ENCODE measurements at places on chromosomes 2 and 18.
A peak's percentile ranks its signal among the peaks of the same experiment; 100 is the strongest.

GRCh38 chr18:693466-694187 lies 18.8 kb downstream of the ENOSF1 start:
- DNase-seq: no peak

DNA sequence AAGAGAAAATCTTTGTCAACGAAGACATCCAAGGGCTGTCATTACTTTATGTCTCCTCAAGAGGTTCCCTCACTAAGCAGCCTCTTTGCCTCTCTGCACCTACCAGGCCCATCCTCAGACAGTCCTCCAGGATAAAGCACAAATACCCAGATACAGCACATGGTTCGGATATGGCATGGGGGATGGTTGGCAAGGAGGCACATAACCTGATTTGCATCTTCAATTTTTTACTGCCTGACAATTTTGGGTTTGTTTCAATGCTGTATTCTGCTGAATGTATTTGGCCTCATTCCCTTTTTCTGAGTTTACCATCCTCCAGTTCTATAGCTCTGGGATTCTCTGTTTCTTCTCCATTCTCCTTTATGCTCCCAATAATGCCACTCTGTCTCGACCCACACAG lies 78.8 kb downstream of the VIT start:
- no peak for DNase-seq

DNA sequence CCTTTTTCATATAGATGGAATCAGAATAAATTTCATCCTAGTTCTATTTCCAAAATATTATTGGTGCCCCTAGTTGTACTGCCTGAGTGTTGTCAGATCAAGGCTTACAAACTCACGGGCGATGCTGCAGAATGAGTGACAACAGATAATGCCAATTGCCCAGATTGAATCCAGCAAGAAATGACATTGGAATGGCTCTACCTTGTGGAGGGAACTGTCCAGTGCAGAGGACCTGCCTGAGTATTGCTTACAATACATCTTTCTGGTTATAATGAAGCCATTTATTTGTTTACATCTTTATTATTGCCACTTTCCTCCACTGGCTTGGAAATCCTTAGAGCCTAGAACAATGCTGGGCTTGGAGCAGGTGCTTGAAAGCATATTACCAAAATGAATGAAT lies 7.8 kb upstream of the IL1R2 start:
- no peak for DNase-seq

- DNase-seq: no peak
Observed at GRCh38 chr2:45739796-45740485, 88.5 kb downstream of the PRKCE start.

DNA sequence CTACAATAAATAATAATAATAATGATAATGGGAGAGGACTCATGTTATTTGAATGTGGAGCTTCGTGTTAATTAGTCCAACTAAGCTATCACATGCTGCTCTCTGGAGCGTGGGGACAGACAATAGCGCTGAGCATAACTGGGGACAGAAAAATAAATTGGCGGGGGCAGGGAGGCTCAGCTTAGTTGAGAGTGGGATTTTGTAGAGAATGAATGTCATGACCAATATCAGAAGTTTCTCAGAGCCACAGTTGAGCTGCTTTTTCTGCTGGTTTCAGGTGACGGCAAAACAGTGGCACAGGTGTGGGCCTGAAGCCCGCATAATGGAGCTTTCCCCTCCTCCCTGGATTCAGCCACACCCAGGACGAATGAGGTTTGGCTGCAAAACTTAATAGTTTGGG lies 111.1 kb upstream of the CAB39 start:
- DNase-seq: no peak

- no peak for DNase-seq
Observed at GRCh38 chr2:38284971-38285370, 92.1 kb downstream of the ATL2 start.

DNA sequence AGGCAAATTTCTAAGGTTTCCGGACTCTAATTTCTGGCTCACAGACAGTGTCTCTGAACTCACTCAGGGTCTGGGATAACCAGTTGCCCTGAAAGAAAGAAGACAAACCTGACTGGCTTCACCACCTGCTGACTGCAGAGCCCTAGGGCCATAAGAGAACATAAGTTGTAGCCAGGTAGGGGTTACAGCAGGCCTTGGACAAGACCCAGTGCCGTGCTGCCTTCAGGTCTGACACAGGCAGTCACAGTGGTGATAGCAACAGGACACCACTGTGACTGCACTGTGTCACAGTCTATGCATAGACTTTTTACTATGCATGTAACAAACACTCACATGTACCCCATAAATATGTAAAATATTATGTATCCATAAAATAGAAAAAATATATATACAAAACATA lies 508.5 kb downstream of the PID1 start:
- no peak for DNase-seq

GRCh38 chr18:3892152-3892551 lies 442.2 kb downstream of the TGIF1 start:
- no peak for DNase-seq

DNA sequence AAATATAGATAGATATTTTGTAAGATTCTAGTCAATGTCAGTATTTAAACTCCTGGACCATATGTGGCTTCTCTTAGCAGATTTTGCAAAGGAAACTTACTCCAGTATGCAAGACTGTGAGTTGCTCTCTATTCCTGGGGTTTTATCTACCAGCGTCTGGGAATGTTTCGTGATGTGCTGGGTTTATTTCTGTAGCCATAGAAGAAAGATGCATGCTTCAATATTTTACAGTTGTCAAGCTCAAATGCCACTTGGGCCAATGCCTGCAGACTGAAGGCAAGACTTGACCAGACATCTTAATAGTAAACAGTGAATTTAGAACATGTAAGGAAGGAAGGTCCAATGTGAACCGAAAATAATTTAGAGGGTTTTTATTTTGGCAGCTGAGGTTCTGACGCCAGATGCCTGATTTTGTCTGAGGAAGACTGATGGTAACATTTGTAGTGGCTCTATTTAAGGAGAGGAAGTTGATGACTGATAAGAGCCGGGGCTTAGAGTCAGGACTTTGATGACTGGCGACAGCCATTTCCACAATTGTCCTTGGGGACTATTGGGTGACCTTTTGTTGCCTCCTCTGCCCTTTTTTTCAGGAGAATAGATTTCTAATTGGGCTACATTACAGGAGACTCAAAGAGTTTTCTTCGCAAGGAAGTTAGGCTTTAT lies 154.3 kb downstream of the RAPGEF4 start:
- no peak for DNase-seq

- DNase-seq: no peak
Observed at GRCh38 chr18:34648269-34648985, 61.7 kb upstream of the DTNA start.

GRCh38 chr2:176096986-176097819 lies 2.4 kb upstream of the HOXD12 start:
- DNase-seq: peak; percentile 37

GRCh38 chr2:239312081-239312511 lies 88.7 kb downstream of the HDAC4 start:
- DNase-seq: no peak

DNA sequence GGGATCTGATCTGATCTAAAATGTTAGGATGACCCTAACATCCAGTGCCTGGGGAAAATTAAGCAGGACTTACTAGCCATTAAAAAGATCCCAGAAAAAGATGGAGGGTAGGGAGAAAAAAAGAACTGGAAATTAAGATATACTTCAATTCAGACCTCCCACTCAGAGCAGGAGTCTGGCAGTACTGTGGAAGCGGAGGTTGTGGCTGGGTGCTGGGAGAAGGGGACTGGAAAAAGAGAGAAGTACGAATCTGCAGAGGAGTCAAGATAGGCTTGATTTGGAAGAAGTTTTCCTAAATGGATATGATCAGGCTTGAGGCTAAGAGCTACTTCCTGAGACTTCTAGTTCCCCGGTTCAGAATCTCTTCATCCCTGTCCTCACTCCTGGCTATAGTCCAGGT lies 33.5 kb upstream of the IHH start:
- DNase-seq: no peak

GRCh38 chr18:9559253-9559652 lies 55.1 kb downstream of the PPP4R1 start:
- DNase-seq: no peak

DNA sequence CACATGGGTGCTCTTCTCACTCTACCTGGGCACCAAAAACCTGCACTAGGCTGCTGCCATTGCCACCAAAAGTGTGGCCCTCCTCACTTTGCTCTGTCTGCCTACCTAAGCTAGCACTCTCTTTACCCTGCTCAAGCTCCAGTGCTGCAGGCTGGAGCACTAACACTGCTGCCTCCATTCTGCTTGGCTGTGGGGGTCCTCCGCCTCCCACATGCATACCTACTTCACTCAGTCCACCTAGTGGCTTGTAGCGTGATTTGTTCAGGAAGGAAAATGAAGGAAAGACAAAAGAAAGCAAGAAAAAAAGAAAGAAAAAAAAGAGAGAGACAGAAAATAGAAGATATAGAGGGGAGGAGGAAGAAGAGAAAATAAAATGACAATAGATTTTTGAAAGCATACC lies 1339.4 kb upstream of the CHAC2 start:
- no peak for DNase-seq

- DNase-seq: no peak
Observed at GRCh38 chr2:74003494-74004211, 18.9 kb downstream of the TET3 start.

GRCh38 chr2:26086155-26086637 lies 52.3 kb downstream of the RAB10 start:
- DNase-seq: no peak

GRCh38 chr2:98869870-98870269 lies 66.2 kb downstream of the CRACDL start:
- DNase-seq: no peak

DNA sequence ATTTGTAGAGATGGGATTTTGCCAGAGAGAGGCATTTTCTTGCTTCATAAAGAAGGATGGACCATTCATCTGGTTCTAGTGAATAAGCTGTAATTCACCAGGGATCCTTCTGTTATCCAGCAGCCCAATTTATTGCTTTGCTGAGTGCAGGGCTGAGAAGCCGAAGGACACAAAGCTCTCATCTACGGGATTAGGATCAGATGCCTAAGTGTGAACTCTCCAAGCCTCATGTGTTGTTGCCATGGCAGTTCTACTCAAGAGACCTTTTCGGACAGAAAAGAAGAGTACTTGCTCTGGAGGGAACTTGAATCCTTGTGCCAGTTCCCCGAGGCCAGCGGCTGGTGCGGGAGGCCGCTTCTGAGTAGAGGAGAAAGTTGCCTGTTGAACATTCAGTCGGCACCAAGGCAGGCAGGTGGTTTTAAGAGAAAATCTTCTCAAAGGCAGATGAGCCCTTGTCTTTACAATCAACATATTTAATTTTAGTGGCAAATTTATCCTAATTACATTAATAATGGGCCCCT lies 38.4 kb upstream of the MBP start:
- DNase-seq: no peak

GRCh38 chr18:3793545-3793944 lies 343.6 kb downstream of the TGIF1 start:
- DNase-seq: no peak

- DNase-seq: no peak
Observed at GRCh38 chr2:233034091-233034882, 1.8 kb downstream of the NEU2 start.

- no peak for DNase-seq
Observed at GRCh38 chr2:20190170-20190569, 34.8 kb downstream of the SDC1 start.

GRCh38 chr2:39922679-39923405 lies 143.8 kb upstream of the THUMPD2 start:
- no peak for DNase-seq

- DNase-seq: no peak
Observed at GRCh38 chr2:134973241-134974138, 54.9 kb downstream of the CCNT2 start.

GRCh38 chr2:151637271-151637781 lies 97.0 kb downstream of the NEB start:
- DNase-seq: peak; percentile 52

DNA sequence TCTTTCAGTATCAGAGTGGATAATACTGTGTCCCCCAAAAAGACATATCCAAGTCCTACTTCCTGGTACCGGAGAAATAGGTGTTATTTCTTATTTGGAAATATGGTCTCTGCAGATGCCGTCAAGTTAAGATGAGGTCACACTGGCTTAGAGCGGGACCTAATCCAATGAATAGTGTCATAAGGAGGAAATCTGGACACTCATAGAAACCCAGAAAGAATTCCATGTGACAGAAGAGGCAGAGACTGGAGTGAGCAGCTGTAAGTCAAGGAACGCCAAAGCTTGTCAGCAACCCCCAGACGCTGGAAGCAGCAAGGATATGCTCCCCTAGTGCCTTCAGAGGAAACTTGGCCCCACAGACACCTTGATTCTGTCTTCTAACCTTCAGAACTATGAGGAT lies 69.8 kb downstream of the CCBE1 start:
- no peak for DNase-seq

GRCh38 chr2:128438586-128438985 lies 119.9 kb upstream of the HS6ST1 start:
- no peak for DNase-seq

GRCh38 chr2:206164261-206164862 lies 4.7 kb downstream of the EEF1B2 start:
- DNase-seq: no peak

- no peak for DNase-seq
Observed at GRCh38 chr18:34729740-34730355, 19.8 kb downstream of the DTNA start.

- no peak for DNase-seq
Observed at GRCh38 chr2:30293303-30293921, 62.1 kb downstream of the LBH start.

Data from stimulated activated CD4-positive, alpha-beta T cell treated with anti-CD3 and anti-CD28 coated beads, TNF-alpha, amount 100 ng/mL, for 4 hours (primary cell).